Left lung (tissue), 14 donors: ENCODE measurements at places on chromosomes 16 and 17.

DNA sequence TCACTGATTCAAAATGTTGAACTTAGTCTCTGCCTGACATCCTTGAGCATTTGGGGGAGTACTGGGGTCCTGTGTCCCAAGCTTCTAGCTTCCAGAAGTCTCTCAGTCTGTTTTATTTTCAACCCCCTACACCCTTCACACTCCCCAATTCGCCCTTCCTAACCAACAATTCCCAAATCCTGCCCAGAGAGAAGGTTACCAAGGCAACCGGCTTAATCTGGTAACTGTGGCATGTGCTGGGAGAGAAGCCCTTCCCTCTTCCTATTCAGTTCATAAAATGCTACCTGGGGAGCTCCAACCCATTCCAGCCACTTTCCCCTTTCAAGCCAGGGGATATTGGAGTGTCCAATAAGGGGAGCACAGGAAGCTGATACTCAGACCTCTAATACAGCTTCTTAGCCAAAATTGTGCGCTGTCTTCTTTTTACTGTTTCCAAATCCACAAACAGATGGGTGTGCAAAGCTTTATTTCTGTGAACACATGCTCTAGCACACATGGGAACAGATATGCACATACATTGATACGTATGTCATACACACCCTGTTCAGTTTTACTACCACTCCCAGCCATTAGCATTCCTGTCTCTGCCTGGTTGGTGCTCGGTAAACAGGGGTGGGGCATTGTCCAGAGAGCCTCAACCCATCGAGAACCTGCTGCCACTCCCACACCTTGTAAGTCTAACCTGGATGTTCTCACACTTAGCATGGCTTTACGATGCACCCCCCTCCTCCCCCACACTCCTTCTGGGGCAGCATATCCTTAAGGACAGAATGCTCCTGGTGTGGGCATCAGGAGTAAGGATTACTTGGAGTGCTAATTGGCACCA lies 1.1 kb upstream of the RAPGEFL1 start:
- no peak for DNase-seq

GRCh38 chr17:79926605-79927135 lies 87.4 kb upstream of the CBX4 start:
- DNase-seq: no peak

DNA sequence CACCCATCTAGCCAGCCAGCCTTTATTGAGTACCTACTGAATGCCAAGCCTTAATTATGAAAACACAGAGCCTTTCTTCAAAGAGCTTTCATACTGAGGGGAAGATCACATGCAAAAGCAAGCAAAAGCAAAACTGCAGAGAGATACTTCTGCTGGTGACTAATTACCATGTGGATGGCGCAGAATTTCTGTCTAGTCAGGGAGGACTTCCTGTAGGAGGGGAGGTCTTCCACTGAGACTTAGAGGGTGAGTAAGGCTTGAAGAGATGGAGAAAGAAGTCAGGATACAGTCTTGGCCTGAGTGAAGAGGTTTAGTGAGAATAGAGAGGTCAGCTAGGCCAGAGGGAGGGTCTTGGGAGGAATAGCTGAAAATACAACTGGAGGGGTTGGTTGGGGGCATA lies 53.9 kb upstream of the CCL2 start:
- DNase-seq: no peak

- DNase-seq: peak; percentile 96
These were observed at the start of gene ZNF624 for GRCh38 chr17:16653367-16654041. Gene ZNF624 (minus strand): TSS chr17:16653850.

GRCh38 chr16:14264327-14264943 lies 193.3 kb downstream of the MRTFB start:
- no peak for DNase-seq

- peak; percentile 88 for DNase-seq
These were observed 17.0 kb downstream of the PRCD start for GRCh38 chr17:76556765-76557367.

DNA sequence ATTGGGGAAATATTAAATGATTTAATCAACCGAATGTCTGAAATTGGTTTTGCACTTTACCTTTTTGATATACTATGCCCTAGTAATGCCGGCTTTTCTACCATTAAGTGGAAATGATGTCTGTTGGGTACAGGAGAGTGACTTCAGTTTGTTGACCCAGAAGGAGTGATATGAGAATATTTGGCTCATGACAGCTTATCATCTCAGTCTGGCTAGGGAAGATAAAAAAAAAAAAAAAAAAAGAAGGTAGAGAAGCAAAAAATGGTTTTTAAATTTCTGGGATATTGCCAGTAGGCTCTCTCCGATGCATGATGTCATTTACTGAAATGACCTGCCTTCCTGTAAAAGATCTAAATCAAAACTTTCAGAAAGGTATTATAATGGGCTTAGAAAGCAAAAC lies 69.0 kb downstream of the CNTNAP4 start:
- no peak for DNase-seq

GRCh38 chr16:85658504-85659326 lies 30.0 kb downstream of the GINS2 start:
- DNase-seq: no peak

- DNase-seq: no peak
These were observed 9.7 kb upstream of the KIF18B start for GRCh38 chr17:44956998-44957981.

GRCh38 chr17:77312786-77313599 lies 172.2 kb downstream of the SEC14L1 start:
- no peak for DNase-seq

DNA sequence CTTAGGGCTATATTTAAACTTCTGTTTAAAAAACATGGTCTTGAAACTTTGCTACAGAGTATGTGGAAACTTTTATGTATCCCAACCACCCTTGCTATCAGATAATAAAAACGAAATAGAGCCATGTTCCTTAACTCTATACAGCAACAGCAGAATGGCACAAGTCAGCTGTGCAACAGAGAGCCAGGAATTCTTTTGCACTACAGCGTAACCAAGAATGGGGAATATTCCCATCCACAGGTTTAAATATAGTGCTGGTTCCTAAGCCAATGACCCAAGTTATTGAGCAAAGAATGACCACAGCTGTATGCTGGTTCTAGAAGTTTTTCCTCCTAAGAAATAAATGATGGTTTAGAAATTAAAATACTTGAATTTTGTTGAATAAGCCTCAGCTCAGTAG lies 33.1 kb downstream of the SETD6 start:
- DNase-seq: no peak

- DNase-seq: peak; percentile 24
These were observed 59.0 kb downstream of the SPACA3 start for GRCh38 chr17:33050611-33051140.

DNA sequence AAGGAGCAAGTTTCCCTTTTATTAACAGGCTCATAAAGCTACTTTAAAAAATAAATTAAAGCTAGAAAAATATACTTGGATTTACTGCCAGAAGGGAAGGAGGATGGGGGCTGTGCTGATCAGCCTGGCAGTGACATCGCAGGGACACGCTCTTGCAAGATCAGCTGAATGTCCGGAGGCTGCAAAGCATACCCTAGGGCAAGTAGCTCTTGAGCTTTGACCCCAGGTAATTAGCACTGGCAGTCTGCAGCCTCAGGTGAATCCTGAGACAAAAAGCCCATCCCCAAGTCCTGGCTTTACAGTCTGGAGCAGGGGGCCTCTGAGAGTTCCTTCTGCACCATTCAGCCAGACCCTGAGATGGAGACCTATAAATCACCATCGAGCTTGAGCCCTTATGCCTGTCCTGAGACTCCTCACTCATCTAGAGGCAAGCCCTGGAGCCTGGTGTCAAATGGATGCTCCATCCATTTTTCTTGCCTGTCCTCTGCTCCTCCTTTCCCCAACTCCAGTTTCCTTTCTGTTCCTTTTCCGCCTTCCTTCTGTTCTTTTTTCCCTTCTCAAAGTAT lies 131.7 kb downstream of the TMEM114 start:
- DNase-seq: no peak

DNA sequence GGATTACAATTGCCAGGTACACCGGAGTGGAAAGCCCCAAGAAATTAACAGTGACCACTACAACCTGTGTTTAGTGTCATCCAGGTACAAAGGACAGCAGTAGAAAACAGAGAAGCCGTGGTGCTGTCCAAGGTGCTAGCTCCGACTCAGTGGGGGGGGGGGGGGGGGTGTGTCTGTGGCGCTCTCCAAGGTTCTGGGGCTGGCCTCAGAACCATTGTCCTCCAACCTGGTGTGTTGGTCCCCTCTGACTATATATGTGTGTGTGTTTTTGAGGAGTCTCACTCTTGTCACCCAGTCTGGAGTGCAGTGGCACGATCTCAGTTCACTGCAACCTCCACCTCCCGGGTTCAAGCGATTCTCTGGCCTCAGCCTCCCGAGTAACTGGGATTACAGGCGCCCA lies 5.8 kb upstream of the ZNF23 start:
- DNase-seq: no peak

- DNase-seq: no peak
These were observed 789.0 kb upstream of the SOX9 start for GRCh38 chr17:71331754-71332325.

DNA sequence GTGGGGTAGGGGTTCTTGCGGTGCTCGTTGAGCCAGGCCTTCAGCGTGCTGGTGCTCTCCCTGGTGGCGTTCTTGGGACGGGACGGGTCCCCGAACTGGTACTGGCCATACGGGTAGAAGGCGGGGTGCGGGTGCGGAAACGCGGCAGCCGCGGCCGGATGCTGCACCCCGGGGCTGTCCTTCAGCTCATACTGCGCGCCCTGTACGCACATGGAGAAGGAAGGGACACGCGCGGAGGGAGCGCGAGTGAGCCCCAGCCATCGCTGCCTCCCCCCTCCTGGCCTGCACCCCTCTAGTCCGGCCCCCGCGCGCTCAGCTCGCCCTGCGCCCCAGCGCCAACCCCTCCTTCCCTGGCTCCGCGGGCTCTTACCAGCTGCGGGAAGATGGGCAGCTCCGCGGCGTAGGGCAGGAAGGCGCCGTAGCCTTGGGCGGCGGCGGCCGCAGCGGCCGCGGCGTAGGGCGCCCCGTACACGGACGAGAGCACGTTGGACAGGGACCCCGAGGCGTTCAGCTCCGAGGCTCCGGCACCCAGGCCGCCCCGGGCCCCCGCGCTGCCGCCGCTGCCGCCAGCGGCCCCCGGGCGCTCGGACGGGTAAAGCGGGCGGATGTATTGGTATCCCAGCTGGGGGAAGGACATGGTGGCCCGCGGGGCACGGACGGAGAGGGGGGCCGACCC lies 1.0 kb downstream of the IRX3 start:
- DNase-seq: no peak

DNA sequence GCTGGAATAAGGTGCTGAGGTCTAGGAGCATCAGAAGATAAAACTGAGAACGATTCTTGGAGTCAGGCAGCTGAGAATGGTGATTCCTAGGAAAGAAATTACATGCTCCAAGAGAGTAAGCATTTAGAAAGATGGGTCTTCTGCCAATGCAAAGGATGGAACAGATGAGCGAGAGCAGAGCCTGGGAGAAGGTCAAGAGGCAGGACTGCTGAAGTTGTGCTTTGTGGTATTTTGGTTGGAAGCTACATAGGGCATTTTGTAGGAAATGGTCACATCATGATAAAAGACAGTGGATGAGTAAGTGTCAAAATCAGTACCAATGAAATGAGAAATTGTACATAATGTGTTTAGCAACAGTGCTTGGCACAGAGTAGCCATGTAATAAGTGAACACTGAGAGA lies 1.4 kb upstream of the CRYM start:
- no peak for DNase-seq

DNA sequence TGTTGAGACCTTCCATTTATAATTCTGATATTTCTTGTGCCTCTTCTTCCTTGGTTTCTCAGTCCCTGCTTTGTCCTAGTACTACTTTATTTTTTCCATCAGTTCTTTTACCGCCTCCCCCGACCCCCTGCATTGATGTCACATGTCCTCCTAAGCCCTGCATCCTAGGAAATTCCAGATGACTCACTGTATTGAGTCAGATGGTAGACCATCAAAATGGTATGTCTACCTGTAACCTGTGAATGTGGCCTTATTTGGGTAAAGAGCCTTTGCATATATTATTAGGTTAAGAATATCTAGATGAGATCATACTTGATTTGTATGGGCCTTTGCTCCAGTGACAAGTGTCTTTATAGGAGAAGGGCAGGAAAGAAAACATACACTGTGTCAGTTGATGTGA lies 515.3 kb upstream of the CA10 start:
- no peak for DNase-seq

DNA sequence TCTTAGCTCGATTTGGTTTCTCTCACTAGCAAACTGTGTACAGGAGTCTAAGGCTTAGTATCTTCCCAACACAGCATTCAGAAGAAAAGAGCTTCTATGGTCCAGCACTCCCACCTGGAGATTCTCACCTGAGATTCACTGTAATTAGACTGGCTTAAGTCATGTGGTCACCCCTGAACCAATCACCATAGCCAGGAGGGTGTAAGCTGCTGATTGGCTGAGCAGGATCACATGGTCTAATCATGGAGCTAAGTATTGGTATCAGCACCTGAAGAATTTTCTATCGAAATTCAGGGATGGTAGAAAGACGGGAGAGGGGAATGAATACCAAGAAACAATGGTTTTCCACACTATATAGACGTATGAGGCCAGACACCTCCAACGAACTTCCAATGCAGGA lies 359.8 kb upstream of the ERCC4 start:
- DNase-seq: no peak

- DNase-seq: no peak
These were observed 138.8 kb upstream of the ERCC4 start for GRCh38 chr16:13781169-13781564.

DNA sequence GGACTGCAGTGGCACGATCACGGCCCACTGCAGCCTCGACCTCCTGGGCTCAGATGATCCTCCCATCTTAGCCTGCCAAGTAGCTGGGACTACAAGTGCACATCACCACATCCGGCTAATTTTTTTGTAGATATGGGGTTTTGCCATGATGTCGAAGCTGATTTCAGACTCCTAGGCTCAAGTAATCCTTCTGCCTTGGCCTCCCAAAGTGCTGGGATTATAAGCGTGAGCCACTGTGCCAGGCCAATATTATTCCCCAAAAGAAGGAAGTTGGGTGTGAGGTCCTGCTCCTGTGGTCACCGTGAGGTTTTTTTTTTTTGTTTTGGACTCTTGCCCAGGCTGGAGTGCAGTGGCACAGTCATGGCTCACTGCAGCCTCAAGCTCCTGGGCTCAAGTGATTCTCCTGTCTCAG lies 1.5 kb downstream of the AMZ2 start:
- no peak for DNase-seq

GRCh38 chr17:19672009-19672750 lies 23.6 kb downstream of the ALDH3A2 start:
- DNase-seq: peak; percentile 49

- peak; percentile 87 for DNase-seq
These were observed 1.3 kb downstream of the SNN start for GRCh38 chr16:11669380-11670146.

DNA sequence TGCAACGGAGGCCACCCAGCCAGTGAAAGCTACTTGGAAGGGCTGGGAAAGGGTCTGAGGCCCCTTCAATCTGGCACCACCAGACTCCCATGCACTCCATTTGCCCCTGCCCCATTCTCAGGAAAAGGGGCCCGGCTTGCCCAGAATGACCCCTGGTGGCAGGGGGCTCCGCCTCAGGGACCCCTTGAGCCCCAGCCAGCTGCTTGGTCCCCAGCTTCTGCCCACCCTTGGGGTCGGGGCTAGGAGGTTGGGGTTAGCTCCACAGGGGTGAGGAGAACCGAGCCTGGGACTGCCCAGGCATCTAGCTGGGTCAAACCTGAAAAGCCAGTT lies 1.3 kb downstream of the RHBDF1 start:
- no peak for DNase-seq

- DNase-seq: no peak
These were observed 32.0 kb upstream of the MRPS23 start for GRCh38 chr17:57881783-57882351.
